Left cardiac atrium (tissue), 4 donors: ENCODE measurements at places on chromosomes 3 and 15.

DNA sequence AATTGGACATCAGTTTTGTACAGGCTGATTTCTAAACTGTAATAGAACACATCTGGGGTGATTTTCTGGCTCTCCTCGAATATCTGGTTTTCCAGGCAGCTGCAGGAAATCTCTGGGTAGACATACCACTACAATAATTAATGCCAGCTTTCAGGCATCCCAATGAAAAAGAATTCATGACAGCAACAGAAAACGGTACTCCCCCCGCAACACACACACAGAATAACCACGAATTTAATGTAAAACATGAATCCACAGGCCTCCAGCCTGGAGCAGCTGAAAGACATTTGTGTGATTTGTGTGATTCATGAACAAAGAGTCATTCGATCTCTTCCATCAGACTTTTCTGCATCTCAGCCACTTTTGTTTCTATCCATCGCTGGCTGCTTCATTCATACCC, 262.2 kb downstream of the MAGI1 start:
- no peak for DNase-seq

DNA sequence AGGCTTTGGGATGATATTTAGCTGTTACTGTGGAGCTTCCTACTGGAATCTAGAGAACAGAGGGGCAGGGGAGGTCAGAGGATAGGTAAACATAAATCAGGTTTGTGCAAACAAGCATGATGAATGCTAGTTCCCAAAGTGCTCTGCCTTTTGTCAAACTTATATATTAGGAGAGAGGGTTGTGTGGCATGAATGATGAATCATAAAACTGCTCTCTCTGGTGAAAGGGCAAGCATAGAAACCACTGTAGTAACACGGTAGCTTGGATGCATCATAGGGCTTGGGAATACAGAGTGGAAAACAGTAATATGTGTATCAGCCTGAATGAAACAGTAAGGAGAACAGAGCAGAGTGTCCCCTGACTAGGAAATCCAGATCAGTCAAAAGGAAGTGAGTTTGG, 486.7 kb downstream of the IL5RA start:
- DNase-seq, result no peak

- no peak for DNase-seq
These were observed 110.5 kb upstream of the RAP2B start for GRCh38 chr3:153051427-153052095.

- DNase-seq, result no peak
These were observed 208.7 kb downstream of the MECOM start for GRCh38 chr3:169454823-169455222.

DNA sequence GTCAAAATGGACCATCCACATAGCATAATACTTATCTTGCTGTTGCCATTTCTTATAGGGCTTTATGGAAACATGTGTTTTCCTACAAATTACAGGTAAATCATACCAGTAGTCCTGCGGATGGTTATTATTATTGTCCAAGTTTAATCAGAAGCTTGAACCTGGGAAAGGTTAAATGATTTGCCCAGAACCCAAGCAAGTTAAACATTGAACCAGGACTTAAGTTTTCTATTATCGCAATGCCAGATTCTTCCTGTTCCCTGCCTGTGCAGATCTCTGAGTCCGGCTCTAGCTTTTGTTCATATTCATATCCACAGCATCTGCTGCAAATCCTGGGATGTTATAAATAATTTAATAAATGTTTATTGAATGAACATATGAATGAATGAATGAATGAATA, 12.5 kb downstream of the LPP start:
- DNase-seq, result no peak

DNA sequence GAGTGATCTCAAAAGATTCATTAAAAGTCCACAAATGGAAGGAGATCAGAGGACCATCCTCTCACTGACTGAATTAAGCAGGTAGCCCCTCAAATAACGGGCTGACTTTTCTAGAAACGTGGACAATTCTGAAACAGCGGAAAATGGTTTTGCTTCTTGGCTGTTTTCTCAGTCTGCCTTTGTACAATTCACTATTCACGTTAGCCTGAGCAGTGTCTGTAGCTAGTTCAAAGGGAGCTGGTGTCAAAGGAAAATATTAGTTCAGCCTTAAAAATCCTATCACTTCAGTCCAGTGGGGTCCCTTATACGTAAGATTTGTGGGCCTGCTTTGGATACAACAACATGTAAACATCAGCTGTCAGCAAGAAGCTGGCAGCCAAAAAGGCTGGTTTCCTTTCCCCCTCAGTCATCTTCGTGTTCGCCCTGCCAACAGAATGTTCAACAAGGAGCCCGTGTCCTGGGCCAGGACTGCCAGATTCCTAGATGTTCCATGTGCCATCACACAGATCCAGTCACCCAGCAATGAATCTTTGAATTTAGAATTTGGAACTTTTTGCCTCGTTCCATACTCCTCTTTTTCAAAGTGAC, 19.3 kb downstream of the LMCD1 start:
- no peak for DNase-seq

GRCh38 chr15:67821784-67822440, 3.4 kb upstream of the SKOR1 start:
- no peak for DNase-seq

- no peak for DNase-seq
These were observed 89.8 kb downstream of the THBS1 start for GRCh38 chr15:39670687-39671086.

DNA sequence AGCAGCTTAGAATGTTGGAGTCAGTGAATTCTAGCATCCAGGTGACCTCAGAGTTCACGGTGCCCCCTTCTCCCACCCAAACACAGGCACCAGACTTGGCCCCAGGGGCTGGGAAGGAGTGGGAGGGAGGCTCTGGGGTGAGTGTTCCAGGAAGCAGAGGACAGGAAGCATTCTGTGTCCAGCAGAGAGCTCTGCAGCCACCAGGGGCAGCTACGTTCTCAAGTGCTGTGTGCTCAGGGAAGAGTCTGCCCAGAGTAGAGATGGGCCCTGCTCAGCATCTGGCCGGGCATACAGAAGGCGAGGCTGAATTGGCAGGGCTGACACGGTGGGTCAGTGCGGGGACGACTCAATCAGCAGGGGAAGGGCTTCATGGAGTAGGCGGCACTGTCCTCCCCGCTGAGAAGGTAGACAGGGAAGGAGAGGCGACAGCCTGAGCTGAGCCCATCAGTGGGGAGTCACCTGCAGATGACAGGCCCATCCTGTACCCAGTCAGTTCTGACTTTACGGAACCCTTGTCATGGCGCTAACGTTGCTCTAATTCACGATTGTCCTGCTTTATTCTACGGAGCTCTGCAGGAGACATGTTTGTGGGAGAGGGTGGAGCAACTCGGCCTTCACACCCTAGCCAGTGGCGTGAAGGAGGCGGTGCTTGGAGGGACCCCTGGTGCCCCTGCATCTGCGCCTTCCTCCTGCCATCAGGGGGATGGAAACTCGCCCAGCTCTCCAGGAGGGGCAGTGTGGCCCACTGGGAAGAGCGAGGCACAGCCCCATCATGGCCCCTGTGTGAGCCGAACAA, 82.2 kb downstream of the C3orf70 start:
- no peak for DNase-seq

- no peak for DNase-seq
These were observed 29.1 kb upstream of the CHST2 start for GRCh38 chr3:143090486-143090885.

GRCh38 chr3:16395212-16395611, 118.3 kb downstream of the RFTN1 start:
- no peak for DNase-seq

- DNase-seq, result no peak
These were observed 45.4 kb downstream of the TMCO5A start for GRCh38 chr15:37979671-37980409.

DNA sequence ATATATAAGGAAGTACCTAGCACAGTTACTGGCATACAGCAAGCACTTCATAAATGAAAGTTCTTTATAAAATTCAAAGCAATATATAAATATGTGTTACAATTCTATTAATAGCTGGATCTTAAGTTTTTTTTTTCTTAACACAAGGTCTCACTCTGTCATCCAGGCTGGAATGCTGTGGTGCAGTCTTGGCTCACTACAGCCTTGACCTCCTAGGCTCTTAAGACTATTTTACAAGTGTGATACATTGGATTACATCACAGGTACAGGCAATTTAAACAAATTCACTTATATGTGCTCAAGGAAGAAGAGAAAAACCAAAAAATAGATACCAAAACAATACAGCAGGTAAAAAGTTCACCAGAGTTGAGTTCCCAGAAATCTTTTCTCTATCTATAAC, 60.6 kb downstream of the ZNF280D start:
- DNase-seq, result no peak

DNA sequence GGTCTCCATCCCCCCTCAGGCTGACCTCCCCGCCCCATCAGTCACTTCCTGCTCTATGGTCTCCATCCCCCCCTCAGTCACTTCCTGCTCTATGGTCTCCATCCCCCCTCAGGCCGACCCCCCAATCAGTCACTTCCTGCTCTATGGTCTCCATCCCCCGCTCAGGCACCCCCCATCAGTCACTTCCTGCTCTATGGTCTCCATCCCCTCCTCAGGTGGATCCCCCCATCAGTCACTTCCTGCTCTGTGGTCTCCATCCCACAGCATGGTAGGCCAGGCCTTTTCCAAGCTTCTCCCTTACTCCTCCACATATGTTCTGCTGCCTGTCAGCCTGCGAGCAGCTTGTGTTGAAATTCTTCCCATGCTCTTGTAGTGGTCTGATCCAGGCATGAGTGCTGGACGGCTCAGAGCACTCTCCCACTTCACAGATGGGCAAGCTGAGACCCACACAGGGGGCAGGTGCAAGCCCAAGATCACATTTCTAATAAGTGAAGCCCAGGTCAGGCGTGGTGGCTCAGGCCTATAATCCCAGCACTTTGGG, 36.8 kb downstream of the BDH1 start:
- DNase-seq, result no peak

DNA sequence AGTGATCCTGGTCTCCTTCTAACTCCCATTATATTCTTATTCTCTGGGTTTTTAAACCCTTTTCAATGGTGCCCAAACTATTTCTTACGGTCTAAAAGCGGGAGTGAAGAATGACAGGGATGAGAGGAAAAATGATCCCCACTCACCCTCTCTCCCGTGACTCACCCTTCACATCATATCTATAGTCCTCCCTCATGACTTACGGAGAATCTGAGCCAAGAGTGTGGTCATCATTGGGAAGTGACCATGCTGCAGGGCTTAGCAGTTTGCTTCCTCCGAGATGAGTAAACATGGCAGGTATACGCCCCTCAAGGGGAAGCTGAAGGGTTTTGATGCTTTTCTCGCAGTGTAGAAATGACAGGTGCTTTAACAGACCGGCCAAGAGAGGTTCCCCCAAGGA, 274.0 kb downstream of the RYR3 start:
- no peak for DNase-seq

GRCh38 chr3:118817748-118818165, 216.9 kb downstream of the IGSF11 start:
- DNase-seq, result peak; percentile 23

- DNase-seq, result no peak
These were observed 37.3 kb downstream of the ANP32A start for GRCh38 chr15:68783226-68784058.

DNA sequence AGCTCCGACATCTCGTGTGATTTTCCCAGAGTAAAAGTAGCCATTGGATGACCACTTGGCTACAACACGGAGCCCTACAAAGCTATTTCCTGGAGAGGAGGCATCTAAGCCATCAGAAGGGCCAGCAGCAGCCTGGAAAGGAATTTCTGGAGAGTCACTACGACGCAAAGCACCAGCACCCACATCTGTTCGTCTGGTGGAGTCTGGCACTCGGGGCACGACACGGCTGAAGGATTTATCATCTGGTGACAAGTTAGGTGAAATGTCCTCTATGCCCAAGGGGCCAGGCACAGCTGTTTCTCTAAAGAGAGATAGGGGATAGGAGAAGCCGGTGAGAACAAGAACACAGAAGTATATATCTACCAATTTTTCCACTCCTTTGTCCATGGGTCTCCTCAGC, 49.5 kb downstream of the TUBGCP4 start:
- DNase-seq, result no peak
